Activated naive CD4-positive, alpha-beta T cell treated with anti-CD3 and anti-CD28 coated beads for 36 hours (primary cell): ENCODE measurements at places on chromosomes 1 and 21.
A peak's percentile ranks its signal among the peaks of the same experiment; 100 is the strongest.

DNA sequence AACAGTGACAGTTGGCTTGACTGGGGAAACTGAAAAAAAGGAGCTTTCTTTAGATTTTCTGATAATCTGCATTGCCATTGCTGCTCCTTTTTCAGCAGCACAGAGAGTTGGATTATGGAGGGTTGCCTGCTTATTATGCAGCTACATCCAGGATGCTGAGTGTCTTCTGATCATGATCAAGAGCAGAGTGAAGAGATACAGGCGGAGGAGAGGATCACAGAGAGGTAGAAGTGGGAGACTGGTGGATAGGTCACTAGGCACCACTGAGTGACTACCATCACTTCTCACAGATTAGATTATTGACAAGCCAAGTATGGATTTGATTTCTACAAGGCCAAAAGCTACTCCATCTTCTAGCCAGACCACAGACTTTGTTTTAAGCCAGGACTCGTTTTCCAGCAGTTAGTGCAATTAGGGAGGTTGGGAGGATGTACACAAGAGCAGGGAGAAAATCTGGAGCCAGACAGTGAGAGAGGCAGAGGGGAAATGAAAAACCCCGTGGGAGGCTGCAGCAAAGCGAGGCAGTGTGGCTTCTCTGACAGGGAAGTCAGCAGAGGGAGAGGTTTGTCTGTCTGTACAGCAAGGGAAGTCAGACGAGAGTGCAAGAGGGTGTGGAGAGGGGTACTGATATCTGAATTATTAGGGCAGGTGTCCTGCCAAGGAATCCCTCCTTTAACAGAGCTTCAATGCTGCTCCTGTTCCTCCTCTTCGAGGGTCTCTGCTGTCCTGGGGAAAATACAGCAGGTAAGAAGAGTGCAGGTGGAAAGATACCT is at the start of gene CD1E:
CD1E (plus strand) TSS at position 592 of the 773 bp plus-strand sequence; CDS start at position 687, 95 bp downstream.
- H3K4me1 ChIP-seq: no peaks in the 10 kb centered on the region
- H3K36me3 ChIP-seq: no peaks in the 10 kb centered on the region
- no peak for DNase-seq

DNA sequence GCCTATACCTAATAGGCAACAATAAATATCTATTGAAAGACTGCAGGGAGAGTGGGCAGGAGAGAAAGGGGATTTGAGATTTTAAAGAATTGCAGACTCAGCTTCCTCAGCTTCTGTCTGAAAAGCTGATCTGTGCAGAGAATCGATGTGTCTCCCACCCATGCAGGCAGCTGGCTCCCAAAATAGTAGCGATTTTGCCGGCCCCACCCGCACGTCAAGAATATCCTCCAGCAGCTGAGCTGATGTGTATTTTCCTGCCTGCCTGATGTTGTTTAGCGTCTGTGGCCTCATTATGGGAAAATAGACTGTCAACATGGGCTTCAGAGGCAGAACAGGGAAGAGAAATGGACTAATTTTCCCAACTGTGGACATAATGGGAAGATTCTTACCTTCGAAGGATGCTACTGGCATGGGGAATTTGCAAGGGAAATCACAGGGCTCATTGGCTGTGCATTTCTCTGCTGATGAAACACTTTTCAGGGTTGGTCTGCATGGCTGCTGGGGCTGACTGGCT is 699.8 kb downstream of the PTPRU start:
- no peak overlapping the region for H3K27ac ChIP-seq
- no peaks in the 10 kb centered on the region for H3K36me3 ChIP-seq
- DNase-seq: no peak
- peaks cover 18% of the 10 kb centered on the region for H3K27me3 ChIP-seq

GRCh38 chr1:59699227-59699847 is 115.4 kb upstream of the HOOK1 start:
- no peaks in the 10 kb centered on the region for H3K36me3 ChIP-seq
- peaks cover 15% of the 10 kb centered on the region for H3K4me1 ChIP-seq
- no peak overlapping the region for H3K27ac ChIP-seq
- peak; percentile 19 for DNase-seq
- no peaks in the 10 kb centered on the region for H3K27me3 ChIP-seq

- peaks cover 6% of the 10 kb centered on the region for H3K4me1 ChIP-seq
- no peaks in the 10 kb centered on the region for H3K27me3 ChIP-seq
- H3K36me3 ChIP-seq: no peaks in the 10 kb centered on the region
- no peak overlapping the region for H3K4me3 ChIP-seq
- no peak for DNase-seq
Measured at GRCh38 chr1:40308036-40308727, 8.9 kb downstream of the COL9A2 start.

GRCh38 chr1:11898086-11898785 is 28.0 kb downstream of the KIAA2013 start:
- H3K36me3 ChIP-seq: no peaks in the 10 kb centered on the region
- peaks cover 44% of the 10 kb centered on the region for H3K27me3 ChIP-seq
- DNase-seq: no peak
- no peak overlapping the region for H3K27ac ChIP-seq

DNA sequence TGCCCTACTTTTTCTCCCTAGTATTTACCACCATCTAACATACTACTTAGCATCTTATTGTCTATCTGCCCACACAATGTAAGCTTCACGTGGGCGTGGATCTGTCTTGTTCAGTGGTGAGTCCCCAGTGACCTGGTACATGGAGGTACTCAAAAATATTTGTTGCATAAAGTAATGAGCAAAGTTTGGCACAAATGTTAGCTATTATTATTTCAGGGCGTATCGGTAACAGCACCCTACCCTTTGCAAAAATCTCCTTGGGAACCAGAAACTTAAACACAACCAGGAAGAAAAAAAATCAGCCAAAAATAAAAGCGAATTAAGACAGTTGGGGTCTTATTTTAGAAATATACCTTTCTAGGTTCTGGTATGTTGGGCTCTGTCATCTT is 454 bp upstream of the NENF start:
- H3K4me1 ChIP-seq: peaks cover 30% of the 10 kb centered on the region
- no peaks in the 10 kb centered on the region for H3K27me3 ChIP-seq
- H3K27ac ChIP-seq: no peak overlapping the region
- no peak for DNase-seq

GRCh38 chr1:99171184-99171813 is 93.0 kb upstream of the PLPPR4 start:
- no peak overlapping the region for H3K4me3 ChIP-seq
- H3K27ac ChIP-seq: no peak overlapping the region
- H3K36me3 ChIP-seq: no peaks in the 10 kb centered on the region
- no peaks in the 10 kb centered on the region for H3K4me1 ChIP-seq
- peaks cover 5% of the 10 kb centered on the region for H3K27me3 ChIP-seq

- H3K27me3 ChIP-seq: peaks cover 11% of the 10 kb centered on the region
- H3K4me3 ChIP-seq: no peak overlapping the region
- no peak for DNase-seq
- no peak overlapping the region for H3K27ac ChIP-seq
Measured at GRCh38 chr1:158017800-158018595, 24.6 kb downstream of the KIRREL1 start.

GRCh38 chr1:84289169-84289785 is 12.2 kb upstream of the SAMD13 start:
- peaks cover 4% of the 10 kb centered on the region for H3K27me3 ChIP-seq

DNA sequence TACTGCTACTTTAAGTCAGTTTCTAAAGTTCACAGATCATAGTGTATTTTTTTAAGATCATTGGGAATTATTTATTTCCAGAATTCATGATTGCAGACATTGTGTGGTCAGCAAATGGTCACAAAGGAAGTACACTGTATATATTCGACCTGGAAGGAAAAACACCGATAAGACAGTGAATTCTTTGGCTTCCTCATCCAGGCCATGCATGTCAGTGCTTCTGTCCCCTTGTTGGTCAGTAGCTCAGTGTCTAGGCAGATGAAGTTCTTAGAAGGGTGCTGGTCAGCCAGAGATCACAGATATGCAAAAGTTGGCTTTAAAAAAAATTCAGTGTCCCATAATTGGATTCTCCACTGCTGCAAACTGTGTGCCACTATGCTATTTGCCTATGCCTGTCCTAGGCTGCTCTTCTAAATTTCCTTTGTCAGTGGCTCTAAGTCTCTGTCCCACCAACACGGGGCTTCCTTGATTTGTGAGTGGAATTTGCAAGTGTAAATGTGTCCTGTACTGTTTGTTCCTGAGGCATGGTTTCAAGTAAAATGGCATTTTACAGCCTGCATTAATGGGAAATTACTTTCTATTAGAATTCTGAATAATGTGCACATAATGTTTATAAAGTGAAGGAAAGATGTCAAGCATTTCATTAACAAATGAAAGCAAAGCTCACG is 12.0 kb upstream of the VAMP4 start:
- no peak overlapping the region for H3K27ac ChIP-seq
- no peaks in the 10 kb centered on the region for H3K4me1 ChIP-seq
- H3K36me3 ChIP-seq: no peaks in the 10 kb centered on the region
- DNase-seq: no peak
- no peak overlapping the region for H3K4me3 ChIP-seq

DNA sequence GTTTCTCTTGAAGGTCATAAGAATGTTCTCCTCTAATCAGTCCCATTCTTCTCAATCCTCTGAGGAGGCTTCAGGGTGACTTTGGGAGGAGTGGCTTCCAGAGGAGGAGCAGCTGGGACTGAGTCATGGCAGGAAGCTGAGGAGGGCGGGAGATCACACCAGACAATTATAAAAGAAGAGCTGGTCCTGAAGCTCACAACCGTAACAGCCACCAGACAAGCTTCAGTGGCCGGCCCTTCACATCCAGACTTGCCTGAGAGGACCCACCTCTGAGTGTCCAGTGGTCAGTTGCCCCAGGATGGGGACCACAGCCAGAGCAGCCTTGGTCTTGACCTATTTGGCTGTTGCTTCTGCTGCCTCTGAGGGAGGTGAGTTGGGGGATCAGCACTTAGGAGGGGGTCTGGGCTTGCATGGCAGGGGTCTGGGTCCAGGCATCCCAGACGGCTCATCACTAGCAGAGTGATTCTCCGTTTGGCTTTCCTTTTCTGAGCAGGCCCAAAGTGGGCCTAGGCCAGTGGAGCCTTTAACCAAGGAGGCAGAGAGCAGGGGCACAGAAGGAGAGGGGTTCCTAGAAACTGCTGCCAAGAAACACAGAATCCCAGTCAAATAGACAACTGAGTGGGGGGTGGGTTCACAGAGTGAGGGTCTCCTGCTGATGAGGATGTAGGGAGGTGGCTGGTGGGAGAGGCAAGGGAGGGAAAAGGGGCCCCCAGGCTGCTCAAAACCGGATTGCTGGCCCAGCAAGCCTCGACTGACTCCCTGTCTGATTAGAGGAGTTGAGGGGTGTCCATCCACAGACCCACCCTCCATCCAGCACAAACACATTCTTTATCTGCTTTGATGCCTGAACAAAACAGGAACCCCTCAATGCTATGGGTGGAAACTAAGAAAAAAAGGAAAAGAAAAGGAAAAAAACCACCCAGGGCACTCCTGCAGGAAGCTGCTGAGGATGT is at the start of gene ECM1:
ECM1 (plus strand) TSS at position 198 of the 953 bp plus-strand sequence; CDS start at position 299, 101 bp downstream.
- H3K36me3 ChIP-seq: peaks cover 19% of the 10 kb centered on the region
- no peak for DNase-seq
- no peaks in the 10 kb centered on the region for H3K27me3 ChIP-seq
- no peak within 1 kb of the TSS for H3K4me3 ChIP-seq
- no peak within 1 kb of the TSS for H3K27ac ChIP-seq

- no peak overlapping the region for H3K27ac ChIP-seq
- no peak overlapping the region for H3K4me3 ChIP-seq
- no peak for DNase-seq
- H3K27me3 ChIP-seq: peaks cover 7% of the 10 kb centered on the region
Measured at GRCh38 chr1:215660259-215660658, 93.2 kb downstream of the KCTD3 start.

DNA sequence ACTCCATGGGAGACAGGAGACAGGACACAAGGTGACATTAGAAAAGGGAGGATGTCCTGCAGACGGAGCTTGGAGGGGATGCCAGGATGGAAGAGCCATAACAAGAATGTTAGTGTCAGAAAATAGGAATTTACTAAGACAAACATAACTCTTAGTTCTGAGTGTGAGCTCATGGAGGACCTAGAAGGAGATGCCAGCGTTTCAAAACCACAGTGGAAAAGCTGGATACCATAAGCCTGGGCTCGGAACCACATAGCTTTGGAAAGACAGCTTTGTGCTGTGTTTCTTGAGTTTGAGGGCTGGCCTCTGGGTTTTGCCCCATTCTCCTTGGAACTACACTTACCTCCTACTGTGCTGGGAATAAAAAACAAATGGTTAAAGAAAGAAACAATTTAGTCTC is 128.4 kb downstream of the S1PR1 start:
- H3K27ac ChIP-seq: no peak overlapping the region
- H3K36me3 ChIP-seq: no peaks in the 10 kb centered on the region
- DNase-seq: no peak

DNA sequence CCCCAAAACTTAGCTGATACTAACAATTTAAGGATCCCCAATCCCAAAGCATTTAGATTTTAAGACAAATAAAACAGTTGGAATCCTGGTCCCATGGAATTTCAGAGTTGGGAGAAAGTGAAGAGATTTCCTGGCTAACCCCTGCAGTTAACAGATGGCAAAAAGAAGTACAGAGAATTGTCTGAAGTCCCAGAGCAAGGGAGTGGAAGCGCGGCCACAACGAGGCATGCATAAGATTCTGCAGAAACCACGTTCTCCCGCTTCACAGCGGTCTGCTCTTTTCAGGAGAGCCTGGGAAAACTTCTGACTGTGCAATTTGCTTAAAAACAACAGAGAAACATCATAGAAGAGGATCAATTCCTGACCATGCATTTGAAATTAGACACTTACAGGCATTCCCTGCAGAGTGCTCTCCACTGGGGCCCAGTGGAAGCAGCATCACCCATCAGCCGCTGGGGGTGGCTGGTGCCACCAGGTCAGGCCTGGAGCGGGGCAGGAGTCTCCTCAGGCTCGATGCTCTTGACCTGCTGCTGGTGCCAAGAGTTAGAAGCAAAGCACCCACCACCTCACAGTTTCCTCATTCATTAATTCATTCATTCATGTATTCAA is 226.7 kb upstream of the POU3F1 start:
- no peak overlapping the region for H3K27ac ChIP-seq
- no peak overlapping the region for H3K4me3 ChIP-seq
- DNase-seq: no peak
- no peaks in the 10 kb centered on the region for H3K4me1 ChIP-seq
- peaks cover 29% of the 10 kb centered on the region for H3K27me3 ChIP-seq
- H3K36me3 ChIP-seq: no peaks in the 10 kb centered on the region

DNA sequence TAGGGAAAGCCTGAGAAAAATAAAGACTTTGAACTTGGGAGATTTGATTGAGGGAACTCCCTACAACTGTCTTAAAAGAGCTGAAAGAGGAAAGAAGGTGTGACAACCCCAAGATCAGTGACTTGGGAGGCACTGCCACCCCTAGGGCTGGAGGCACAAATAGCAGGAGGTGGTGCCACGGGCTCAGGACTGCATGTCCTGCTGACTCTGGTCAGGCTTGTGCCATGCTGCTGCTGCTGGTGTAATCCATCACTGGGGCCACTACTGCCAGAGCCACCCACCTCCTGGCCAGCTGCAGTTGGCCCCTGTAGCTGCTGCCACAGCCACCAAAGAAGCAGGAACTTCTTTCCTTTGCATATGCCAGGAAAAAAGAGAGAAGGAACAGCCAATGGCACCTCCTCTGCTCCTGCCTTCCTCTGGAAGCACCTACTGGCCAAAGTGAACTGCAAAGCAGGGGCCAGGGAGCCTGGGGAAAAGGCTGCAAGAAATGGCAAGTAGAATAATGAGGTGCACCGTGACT is 730.3 kb downstream of the PTPRU start:
- H3K36me3 ChIP-seq: no peaks in the 10 kb centered on the region
- peaks cover 17% of the 10 kb centered on the region for H3K27me3 ChIP-seq
- no peaks in the 10 kb centered on the region for H3K4me1 ChIP-seq
- DNase-seq: no peak

GRCh38 chr1:29379443-29380073 is 143.2 kb downstream of the PTPRU start:
- no peak overlapping the region for H3K27ac ChIP-seq
- no peaks in the 10 kb centered on the region for H3K4me1 ChIP-seq
- H3K36me3 ChIP-seq: peaks cover 9% of the 10 kb centered on the region
- no peak overlapping the region for H3K4me3 ChIP-seq
- H3K27me3 ChIP-seq: peaks cover 33% of the 10 kb centered on the region

GRCh38 chr1:75342786-75343185 is 208.6 kb downstream of the LHX8 start:
- H3K27me3 ChIP-seq: no peaks in the 10 kb centered on the region
- peaks cover 10% of the 10 kb centered on the region for H3K4me1 ChIP-seq
- no peaks in the 10 kb centered on the region for H3K36me3 ChIP-seq
- DNase-seq: no peak
